ENCODE measurements at places on chromosomes 3 and 15. TPM values are rescaled to one million over a fixed set of nuclear protein-coding genes. Genes with fewer than 3 reads are reported as not detected.

Gene P2RY13
- 1.7 TPM for polyA plus RNA-seq

Gene CPN2
- not detected for polyA plus RNA-seq

Gene CD96
- 1.3 TPM for polyA plus RNA-seq

Gene BFSP2
- not detected for polyA plus RNA-seq

Gene ZNF860
- polyA plus RNA-seq: 15.5 TPM

Gene GPR149
- polyA plus RNA-seq: not detected

Gene TM4SF1
- 116 TPM for polyA plus RNA-seq

Data from right lung (tissue), 10 donors.